ENCODE measurements at places on chromosomes 11 and 22.

GRCh38 chr11:3905080-3905953 is 49.9 kb downstream of the STIM1 start:
- no peak for DNase-seq

- no peak for DNase-seq
These were observed 1.5 kb downstream of the THAP7 start for GRCh38 chr22:21000207-21000986.

GRCh38 chr11:12966002-12966401 is 43.1 kb upstream of the RASSF10 start:
- DNase-seq, result no peak

DNA sequence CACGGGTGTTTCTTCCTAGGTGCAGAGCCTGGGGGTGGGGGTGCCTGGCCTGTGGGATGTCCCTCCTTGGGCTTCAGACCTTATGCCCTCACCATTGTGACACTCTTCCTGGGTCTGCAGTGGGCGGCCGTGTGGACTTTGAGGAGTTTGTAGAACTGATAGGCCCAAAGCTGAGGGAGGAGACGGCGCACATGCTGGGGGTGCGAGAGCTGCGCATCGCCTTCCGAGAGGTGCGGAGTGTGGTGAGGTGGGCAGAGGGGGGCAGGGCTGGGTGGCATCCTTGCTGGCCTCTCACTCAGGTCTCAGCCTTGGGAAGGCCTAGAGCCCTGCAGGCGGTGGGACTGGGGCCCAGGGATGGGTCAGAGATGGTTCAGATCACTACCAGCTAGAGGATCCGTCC is 2.3 kb downstream of the CABP4 start:
- no peak for DNase-seq

DNA sequence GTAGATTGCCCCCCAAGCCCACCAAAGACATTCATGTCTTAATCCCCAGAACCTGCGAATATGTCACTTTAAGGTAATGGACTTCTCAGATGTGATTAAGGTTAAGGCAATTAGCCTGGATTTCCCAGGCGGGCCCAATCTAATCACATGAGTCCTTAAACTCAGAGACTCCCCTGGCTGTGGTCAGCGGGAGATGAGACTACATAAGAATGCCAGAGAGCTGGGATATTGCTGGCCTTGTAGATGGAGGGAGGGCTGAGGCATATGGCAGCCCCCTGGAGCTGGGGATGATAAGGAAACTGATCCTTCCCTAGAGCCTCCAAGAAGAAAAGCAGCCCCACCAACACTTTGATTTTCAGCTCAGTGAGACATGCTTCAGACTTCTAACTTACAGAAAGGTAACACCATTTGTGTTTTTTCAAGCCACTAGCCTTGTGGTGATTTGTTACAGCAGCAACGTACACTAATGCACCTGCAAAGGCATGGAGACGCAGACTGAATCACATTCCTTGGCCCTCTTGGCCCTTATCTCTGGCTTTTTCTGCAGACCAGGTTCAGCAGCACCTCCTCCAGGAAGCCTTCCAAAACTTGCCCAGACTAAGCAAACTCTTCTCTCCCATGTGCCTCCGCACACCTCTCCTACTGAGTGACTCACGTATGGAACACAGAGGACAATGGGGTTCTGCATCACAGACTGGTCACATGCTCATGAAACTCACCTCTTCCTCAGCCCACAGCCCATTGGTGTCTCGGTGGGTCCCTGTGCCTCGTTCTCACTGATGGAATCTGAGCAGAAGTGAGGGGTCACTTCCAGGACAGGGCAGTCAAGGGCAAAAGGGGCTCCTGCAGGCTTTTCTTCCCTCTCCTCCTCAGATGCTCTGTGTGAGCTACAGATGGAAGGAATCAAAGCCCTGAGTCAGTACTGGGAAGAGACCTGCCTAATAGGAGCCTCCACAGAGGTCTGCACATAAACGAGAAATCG is 86.3 kb upstream of the HMGXB4 start:
- DNase-seq, result no peak

DNA sequence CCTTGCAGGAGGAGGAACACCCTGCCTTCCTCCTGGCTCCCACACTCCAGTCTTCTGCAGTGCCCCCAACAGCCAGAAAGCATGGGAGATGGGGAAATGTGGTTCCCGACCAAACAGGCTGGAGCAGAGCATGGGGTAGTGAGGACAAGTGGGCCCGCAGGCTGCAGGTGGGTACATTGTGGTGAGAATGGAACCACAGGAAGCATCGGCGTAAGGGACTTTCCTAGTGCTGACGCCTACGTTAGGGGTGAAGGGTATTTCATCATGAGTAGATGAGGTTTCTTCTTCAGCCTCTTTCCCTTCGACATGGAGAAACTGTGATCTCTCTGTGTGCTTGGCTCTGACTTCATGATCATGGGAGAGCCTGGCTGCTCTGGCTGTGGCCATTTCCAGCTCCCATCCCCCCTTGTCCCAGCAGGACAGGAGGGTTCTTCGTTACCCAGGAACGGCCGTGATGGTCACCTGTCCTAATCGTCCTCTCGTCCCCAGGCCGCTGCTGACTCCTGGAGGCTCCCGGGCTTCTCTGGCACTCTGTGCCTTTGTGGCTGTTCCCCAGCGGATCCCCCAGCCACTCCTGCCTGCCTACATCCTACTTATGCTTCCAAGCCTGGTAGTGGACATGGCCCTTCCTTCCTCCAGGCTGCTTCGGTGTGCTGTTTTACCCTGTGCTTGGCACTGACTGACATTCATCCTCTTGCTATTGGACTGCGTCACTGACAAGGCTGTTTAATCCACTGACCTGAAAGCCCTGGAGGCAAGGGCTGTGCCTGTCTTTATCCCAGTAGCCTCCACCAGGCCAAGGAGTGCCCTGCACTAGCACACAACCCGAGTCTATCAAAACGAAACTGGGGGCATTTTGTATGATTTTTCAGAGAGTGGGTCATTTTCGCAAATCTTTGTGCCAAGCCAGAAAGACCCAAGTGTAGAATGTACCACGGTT is 65.2 kb upstream of the CECR2 start:
- no peak for DNase-seq

DNA sequence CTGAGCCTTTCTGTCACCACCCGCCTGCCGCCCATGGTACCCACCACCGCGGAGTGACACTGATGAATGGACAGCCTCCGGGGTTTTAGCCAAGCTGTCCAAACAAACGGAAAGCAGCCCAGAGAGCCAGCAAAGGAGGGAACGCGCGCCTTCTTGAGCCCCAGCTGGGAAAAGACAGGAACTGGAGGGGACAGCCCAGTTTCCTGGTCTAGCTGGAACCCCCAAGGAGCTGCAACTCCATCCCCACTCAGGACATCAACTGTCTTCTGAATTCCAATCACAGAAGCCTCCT is 33.7 kb downstream of the SHISAL1 start:
- DNase-seq, result no peak

DNA sequence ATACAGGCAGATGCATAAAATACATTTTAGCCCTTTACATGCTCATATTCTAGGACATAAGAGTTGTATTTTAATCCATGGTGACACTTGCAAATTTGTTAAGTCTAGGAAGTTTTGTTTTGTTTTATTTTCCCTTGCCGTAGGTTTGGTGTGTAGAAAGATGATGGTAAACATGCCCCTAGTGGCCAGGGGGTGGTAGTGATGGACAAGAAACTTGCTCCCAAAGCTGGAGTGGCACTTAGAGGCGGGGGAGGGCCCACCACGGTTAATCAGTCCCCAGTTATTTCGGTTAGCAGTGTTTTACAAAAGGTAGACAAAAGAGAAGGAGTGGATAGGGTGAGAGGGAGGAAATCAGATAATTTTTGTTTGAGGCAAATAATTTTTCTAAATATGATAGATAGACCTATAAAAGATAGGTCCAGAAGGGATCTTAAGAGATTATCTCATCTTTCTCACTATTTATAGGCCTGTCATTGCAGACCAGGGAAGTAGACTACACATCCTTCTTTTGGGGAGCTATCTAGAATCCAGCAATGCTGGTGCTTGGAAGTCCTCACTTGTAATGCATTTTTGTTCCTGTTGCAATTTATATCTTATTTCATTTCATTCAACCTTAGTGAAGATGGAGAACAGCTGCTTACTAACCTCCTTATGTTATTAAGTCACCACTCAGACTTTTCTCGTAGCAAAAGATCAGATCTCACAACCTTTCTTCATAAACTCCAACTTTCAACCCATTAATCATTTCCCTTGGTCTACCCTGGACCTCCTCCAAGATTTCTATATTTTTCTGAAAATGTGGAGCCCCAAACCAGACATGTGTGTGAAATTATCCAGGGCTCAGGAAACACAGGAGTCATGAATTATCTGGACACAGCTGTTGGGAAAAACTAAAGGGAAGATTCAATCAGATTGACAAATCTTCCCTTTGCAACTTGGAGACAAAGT is 5.9 kb upstream of the BDNF start:
- no peak for DNase-seq

DNA sequence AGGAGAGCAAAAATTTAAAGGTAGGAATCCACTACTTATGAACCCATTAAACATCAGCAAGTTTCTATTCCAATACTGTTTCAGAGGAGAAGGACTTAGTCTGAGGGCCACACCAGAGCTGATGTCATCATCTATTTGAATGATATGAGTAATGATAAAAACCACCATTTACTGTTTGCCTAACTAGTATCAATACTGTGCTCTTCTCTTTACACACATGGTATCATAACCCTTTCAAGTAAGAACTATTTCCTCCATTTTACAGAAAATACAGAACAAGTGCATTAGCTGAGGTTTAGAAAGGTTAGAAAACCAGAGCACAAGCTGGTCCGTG is 651.3 kb upstream of the KIRREL3 start:
- DNase-seq, result no peak

DNA sequence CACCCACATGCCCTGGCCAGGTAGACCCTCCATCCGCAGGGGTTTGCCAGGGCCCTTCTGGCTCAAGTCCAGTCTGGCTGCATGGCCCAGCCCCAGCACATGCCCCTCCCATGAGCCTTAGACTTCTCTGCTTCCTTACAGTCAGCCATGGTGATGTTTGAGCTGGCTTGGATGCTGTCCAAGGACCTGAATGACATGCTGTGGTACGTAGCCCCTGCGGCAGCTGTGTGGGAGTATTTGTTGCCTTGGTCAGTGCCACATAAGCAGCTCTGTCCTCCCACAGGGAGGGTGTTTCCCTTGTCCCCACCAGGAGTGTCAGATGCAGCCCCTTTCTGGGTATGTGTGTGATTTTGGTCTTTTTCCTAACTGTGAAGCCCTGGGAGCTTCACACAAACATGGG is 17.5 kb downstream of the CDC45 start:
- DNase-seq, result peak; percentile 70

DNA sequence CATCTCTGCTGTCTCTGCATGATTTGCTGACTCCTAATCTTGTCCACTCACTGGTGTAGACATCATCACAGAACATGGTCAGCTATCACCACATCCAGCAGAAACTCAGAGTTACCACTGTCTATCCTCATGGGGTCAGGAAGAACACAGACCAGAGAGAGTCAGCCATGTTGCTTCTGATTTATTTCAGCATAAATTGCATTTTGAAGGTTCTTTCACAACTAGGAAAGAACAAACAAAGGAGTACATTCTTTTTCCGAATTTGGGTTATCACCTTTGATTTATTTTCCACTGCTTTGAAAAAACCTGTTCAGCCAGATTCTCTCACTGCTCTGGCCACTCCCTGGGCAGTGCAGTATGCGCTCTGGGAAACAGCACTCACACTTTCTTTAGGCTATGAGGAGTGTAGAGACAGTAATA is 172.0 kb upstream of the MTMR2 start:
- DNase-seq, result no peak

- DNase-seq, result no peak
These were observed 1.6 kb upstream of the PHLDA2 start for GRCh38 chr11:2930704-2931419.

GRCh38 chr22:30325065-30325720 is 1.5 kb downstream of the TBC1D10A start:
- no peak for DNase-seq

DNA sequence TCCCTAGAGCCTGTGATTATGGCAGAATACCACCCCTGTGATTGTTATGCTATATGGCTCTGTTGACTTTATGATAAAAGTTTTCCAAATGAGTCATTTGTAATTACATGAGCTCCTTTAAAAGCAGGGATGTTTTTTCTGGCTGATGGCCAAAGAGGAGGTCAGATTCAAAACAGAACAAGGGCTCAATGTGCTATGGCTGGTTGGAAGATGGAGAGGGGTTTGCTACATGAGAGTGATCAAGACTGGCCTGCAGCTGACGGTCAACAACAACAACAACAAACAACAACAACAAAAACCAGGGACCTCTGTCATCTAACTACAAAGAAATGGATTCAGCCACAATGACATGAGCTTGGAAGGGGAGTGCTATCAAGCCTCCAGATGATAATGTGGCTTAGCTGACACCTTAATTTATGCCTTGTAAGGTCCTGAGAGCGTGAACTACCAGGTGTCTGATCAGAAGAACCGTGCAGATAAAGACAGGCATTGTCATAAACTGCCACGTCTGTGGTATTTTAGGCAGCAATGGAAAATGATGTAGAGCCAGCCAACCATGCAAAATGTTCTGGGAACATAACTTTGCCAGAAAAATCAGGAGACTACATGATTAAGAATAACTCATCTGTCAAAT is 47.2 kb downstream of the PIWIL3 start:
- DNase-seq, result peak; percentile 34

GRCh38 chr11:88522624-88523385 is 185.3 kb upstream of the CTSC start:
- no peak for DNase-seq

DNA sequence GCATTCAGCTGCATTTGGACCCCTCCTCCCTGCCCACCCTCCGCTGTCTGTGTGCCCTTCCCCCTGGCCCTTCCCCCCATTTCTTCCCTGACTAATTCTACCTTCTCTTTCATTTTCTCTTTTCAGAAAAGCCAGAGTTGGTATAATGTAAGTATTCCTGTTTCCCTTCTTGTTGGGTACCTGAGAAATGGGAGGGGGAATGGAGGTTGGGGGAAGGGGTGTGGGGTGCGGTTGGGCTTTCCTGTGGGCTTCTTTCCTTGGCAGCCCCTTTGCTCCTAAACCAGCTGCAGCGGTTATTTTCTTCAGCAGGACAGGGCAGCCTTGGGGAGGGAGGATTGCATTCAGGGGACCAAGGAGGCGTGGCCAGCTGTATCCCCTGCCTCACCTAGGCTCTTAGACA is 70.2 kb downstream of the SCN3B start:
- DNase-seq, result no peak

DNA sequence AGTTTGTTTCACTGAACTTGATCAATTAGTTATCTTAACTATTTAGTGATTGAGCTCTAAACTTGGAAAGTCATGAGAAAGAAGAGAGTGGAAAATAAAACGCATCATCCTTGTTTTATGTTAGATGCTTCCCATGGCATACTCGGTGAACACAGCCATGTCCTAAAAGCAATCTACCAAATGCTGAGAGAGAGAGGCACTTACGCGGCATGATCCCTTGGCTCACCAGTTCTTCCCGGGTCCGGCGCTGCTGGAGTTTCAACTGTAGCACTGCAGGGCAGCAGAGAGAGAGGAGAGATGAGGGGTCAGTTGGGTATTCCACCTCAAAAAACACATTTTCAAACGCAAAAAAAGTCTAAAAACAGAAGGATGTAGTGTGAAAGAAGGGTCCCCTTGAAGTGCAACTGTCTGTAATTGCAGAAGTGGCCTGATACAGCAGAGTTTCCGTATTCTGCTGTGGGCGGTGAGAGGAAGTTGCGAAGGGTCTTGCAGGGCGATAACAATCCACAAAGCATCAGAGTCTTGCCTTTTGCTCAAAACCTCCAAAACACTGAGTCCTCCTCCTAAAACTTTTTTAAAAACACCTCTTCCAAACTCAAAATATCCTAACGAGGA is 92.7 kb downstream of the SGSM3 start:
- no peak for DNase-seq

All from femur (tissue), 1 donor.